Upper lobe of right lung (tissue), 1 donor: ENCODE measurements at places on chromosomes 11 and 22. TPM values are rescaled to one million over a fixed set of nuclear protein-coding genes. Genes with fewer than 3 reads are reported as not detected.

GRCh38 chr22:43923631-43924464 is at the start of gene PNPLA3:
Gene PNPLA3, plus strand, starts transcription at chr22:43923805. Its CDS starts 107 bp downstream, at chr22:43923912.
- H3K27ac ChIP-seq, result peak within 1 kb of the TSS; percentile 8
- H3K27me3 ChIP-seq, result peaks cover 24% of the 10 kb centered on the region
- H3K4me1 ChIP-seq, result peaks cover 5% of the 10 kb centered on the region
- peak within 1 kb of the TSS; percentile 66 for H3K4me3 ChIP-seq
- no peaks in the 10 kb centered on the region for H3K36me3 ChIP-seq

DNA sequence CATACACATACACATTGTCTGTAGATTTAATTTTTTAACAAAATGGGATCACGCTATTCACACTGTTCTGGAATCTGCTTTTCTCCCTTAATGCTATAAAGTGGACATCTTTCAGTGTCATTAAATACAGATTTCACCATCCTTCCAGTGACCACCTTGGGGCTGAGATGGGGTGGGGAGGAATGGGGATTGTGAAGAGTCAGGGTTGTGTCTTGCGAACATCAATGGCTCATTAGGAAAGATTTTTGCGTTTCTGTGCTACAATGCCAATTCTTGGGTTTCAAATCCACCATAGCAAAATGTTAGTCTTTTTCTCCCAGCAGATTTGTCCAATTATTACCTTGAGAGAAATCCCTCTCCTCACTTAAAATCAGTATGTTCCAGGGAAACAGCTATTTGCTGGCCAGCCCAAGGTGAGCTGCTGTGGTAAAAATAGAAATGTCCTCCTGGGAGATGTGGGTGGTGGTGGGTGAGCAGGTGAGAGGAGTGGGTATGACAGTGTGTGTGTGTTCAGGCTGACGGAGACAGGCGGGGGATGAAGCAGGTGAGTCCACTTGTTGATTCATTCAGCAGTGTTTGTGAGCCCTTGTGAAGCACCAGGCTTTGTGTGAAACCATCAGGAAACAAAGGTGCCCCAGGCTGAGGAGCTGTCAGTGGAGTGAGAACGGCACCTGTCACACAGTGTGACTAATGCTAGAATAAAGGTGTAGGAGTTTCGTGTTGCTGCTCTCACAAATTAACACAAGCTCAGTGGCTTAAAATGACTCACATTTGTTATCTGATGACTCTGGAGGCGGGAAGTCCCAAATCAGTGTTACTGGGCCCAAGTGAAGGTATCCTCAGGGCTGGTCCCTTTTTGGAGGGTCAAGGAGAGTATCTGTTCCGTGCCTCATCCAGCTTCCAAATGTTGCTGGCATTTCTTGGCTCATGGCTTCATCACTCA is 1.7 kb upstream of the CBX6 start:
- DNase-seq, result no peak
- peaks cover 33% of the 10 kb centered on the region for H3K4me1 ChIP-seq
- H3K4me3 ChIP-seq, result peak overlapping the region; percentile 62
- H3K27me3 ChIP-seq, result no peaks in the 10 kb centered on the region

GRCh38 chr11:134783234-134783633 is 371.2 kb upstream of the B3GAT1 start:
- H3K4me1 ChIP-seq, result no peaks in the 10 kb centered on the region
- DNase-seq, result no peak
- no peak overlapping the region for H3K27ac ChIP-seq
- no peak overlapping the region for H3K4me3 ChIP-seq
- H3K36me3 ChIP-seq, result no peaks in the 10 kb centered on the region

DNA sequence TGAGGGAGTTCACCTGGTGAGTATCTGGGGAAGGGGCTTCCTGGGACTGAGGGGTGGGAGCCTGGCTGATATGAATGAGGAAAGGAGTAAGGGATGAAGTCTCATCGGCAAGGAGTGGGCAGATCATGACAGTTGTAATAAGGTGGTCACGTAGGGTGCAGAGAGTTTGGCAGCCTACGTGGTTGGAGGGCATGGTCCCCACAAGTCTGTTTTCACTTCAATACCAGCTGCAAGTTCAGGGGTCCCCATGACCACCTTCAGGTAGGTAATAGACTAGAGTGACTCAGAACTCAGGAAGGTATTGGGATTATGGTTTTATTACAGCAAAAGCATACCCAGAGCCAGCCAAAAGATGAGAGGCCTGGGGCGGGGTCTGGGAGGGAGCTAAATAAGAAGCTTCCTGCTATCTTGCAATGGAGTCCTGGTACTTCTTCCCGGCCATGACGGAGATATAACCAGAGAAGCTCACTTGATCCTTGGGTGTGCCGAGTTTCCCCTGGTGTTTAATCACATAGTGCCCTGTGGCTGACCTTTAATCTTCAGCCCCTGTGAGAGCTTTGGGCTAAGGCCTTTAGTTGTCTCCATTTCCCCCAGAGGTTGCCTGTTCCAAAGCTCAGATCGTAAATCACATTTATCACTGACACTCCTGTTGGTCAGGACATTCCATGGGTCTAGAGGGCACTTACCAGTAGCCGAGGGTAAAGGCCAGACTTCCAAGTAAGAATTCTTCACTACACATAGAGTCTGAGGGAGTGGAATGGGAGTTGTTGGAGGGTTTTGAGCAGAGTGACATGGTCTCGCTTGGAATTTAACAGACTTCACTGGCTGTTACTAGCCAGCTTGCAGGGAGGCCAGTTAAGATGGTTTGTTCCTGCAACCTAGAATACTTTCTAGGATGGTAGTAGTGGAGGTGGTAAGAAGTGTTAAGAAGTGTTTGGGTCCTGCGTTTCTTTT is 9.1 kb downstream of the SLC3A2 start:
- no peak overlapping the region for H3K4me3 ChIP-seq
- DNase-seq, result no peak
- H3K27me3 ChIP-seq, result no peaks in the 10 kb centered on the region
- peak overlapping the region; percentile 19 for H3K27ac ChIP-seq
- peaks cover 51% of the 10 kb centered on the region for H3K36me3 ChIP-seq

DNA sequence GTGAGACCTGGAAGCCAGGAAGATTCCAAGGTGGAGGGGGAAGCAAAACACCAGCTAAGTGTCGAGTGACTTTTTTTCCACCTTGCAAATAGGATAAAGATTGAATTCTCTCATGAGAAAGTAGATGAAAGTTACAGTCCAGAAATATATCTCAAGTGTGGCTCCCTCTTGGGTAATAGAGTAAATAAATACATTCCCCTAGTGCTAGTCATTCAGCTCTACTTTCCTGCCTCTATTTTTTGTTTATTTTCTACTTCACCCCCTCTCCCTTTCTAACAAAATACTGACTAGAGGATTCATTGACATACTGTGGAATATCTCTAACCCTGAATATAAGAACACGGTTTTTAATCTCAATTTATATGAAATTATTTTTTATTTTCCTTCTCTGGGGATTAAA is 19.2 kb upstream of the OOSP4B start:
- no peaks in the 10 kb centered on the region for H3K4me1 ChIP-seq
- H3K27ac ChIP-seq, result no peak overlapping the region
- no peaks in the 10 kb centered on the region for H3K27me3 ChIP-seq
- H3K36me3 ChIP-seq, result no peaks in the 10 kb centered on the region

DNA sequence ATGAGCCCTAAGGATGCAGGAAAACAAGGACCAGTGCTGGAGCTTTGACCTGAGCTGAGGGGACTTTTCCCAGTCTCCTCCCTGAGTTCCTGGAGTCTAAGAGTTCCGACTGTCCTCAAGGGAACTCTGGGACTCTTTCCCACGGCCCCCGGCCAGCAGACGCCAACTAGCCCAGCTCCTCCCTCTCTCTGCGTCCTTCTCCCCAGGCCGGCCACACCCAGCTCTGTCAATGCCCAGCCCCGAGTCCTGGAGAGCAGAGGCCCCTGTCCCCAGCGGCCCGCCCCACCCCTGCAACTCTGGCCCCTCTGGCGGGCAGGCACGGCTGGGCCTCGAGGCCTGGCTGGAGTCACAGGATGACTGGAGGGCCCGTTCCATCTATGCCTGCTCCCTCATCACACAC is 29.8 kb downstream of the NECTIN1 start:
- H3K27me3 ChIP-seq, result no peaks in the 10 kb centered on the region
- no peak overlapping the region for H3K27ac ChIP-seq
- H3K36me3 ChIP-seq, result no peaks in the 10 kb centered on the region
- H3K4me3 ChIP-seq, result no peak overlapping the region
- peaks cover 9% of the 10 kb centered on the region for H3K4me1 ChIP-seq
- DNase-seq, result peak; percentile 71

TESMIN gene
- 0.81 TPM for total RNA-seq

SLC5A1 gene
- 1.3 TPM for total RNA-seq

DNA sequence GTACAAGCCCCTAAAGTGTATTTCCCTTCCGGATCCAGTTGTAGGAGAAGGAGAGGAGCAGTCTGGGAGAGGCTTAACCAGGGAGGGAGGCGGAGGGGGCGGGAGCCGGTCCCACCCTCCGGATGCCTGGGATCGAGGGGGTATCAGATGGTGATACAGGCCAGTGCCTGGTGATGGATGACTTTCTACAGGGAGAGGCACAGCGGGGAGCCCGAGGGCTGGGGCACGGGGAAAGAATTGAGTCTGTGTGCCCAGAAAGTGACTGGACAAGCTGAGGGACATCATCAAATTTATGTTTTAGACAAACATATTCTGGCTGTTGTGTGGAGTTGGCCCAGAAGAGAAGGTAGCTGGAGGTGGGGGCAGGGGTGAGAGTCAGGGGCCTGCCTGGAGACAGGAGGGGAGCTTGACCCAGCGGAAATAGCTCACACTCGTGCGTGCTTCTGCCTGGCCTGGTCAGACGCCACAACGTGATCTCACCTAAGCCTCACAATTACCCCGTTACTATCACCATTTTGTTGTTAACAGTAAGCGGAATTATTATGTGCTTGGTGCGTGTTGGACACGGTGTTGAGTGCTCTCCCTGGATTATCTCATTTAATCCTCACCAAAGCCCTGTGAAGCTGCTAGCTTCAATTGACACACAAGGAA is 42.4 kb downstream of the AMPD3 start:
- no peak overlapping the region for H3K27ac ChIP-seq
- H3K4me3 ChIP-seq, result no peak overlapping the region
- H3K4me1 ChIP-seq, result no peaks in the 10 kb centered on the region
- DNase-seq, result no peak

ADM2 gene
- 2.6 TPM for total RNA-seq

- H3K27ac ChIP-seq, result no peak overlapping the region
- no peak overlapping the region for H3K4me3 ChIP-seq
- no peak for DNase-seq
- H3K4me1 ChIP-seq, result peaks cover 8% of the 10 kb centered on the region
- no peaks in the 10 kb centered on the region for H3K27me3 ChIP-seq
Observed at GRCh38 chr11:12756867-12757266, 82.6 kb downstream of the TEAD1 start.

GRCh38 chr11:119935349-119935925 is 202.5 kb downstream of the TRIM29 start:
- no peaks in the 10 kb centered on the region for H3K4me1 ChIP-seq
- no peak overlapping the region for H3K4me3 ChIP-seq

DNA sequence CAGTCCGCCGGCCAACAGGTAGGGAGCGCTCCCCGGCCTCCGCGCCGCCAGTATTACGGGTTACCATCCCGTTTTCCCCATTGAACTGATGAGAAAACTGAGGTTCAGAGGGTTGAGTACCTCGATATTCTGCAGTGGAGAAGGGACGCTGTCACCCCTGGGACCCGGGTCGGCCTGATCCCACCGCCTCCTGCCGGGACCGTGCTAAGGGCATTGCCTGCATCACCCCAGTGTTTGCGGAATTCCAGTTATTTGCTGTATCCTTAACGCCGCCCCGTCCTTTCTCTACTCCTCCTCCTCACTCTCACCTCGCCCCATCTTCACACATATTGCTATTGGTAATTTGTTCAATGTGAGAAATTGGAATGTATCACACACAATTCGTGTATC is 370 bp upstream of the A4GALT start:
- peak overlapping the region; percentile 72 for H3K4me3 ChIP-seq
- DNase-seq, result no peak
- H3K27me3 ChIP-seq, result peaks cover 14% of the 10 kb centered on the region
- H3K4me1 ChIP-seq, result peaks cover 8% of the 10 kb centered on the region
- peak overlapping the region; percentile 42 for H3K27ac ChIP-seq
- no peaks in the 10 kb centered on the region for H3K36me3 ChIP-seq

VWCE gene
- total RNA-seq, result 1.5 TPM

KCNK7 gene
- total RNA-seq, result 1.3 TPM

DNA sequence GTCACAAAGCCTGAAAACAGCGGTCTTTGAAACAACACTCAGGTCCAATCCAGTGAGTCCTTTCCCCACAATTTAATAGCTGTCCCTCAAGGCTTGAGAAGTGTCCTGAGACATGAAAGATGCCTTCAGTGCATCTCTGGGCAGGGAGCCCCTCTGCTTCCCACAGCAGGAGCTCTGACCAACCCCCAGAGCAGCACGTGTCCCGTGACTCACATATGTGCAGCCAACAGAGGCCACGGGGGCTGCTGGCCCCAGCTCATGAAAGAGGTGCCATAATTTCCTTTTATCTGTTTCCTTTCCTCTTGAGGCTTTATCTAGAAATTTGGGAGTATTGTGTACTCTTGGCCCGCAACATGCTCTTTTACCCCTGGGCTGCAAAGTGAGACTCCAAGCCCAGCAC is 33.2 kb upstream of the LMO1 start:
- no peak for DNase-seq
- no peak overlapping the region for H3K4me3 ChIP-seq
- no peaks in the 10 kb centered on the region for H3K27me3 ChIP-seq
- H3K27ac ChIP-seq, result no peak overlapping the region
- H3K4me1 ChIP-seq, result no peaks in the 10 kb centered on the region

DNA sequence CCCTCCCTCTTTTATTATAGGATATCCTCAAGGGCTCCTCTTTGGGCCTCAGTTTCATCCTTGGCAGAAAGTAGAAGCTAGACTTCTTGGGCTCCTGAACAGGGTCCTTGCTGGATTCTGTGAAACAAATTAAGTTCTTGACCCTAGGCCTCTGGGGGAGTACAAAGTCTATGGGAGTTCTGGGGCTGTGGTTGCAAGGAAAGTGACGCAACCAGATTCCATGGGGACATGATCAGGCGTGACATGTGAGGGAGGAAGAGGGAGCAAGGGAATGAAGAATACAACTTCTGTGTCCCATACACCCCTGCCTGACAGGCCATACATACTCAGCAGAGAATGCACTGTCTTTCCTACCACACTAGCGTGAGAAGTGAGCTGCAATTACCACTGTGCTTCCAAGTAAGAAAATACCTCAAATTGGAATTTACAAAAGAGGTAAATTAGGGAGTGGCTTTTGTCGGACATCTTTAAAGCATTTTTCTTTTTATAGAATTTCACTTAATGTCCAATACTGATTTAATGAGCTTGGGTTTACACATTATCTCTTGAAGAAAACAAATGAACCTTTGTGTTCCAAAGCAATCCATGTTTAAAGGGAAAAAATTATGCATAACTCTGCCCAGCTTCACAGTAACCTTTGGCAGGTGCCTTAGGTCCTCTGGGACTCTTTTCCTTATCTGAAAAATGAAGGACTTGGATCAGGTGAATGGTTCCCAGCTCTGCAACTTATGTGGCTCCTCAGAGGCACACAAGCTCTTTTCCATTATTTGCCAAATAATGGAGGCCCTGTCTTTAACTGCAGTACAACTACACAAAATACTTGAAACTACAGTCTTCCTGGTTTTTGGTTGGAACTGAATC is 38.9 kb downstream of the LIMK2 start:
- H3K27ac ChIP-seq, result peak overlapping the region; percentile 63
- no peak for DNase-seq
- peaks cover 45% of the 10 kb centered on the region for H3K4me1 ChIP-seq

OR56A4 gene
- not detected for total RNA-seq

ARVCF gene
- total RNA-seq, result 25.4 TPM

GRCh38 chr22:39927544-39927943 is 26.7 kb downstream of the GRAP2 start:
- peaks cover 6% of the 10 kb centered on the region for H3K4me1 ChIP-seq
- H3K36me3 ChIP-seq, result no peaks in the 10 kb centered on the region
- H3K27ac ChIP-seq, result no peak overlapping the region
- DNase-seq, result no peak

GRCh38 chr11:110362971-110363509 is 66.6 kb upstream of the RDX start:
- H3K36me3 ChIP-seq, result no peaks in the 10 kb centered on the region
- no peak overlapping the region for H3K4me3 ChIP-seq
- peak overlapping the region; percentile 55 for H3K27ac ChIP-seq
- no peak for DNase-seq
- no peaks in the 10 kb centered on the region for H3K4me1 ChIP-seq
- no peaks in the 10 kb centered on the region for H3K27me3 ChIP-seq
